ENCODE measurements at places on chromosomes 5 and 9.

GRCh38 chr9:114395334-114395617 lies 7.5 kb upstream of the AKNA start:
- no peak for DNase-seq

- no peak for DNase-seq
Measured at GRCh38 chr9:2787065-2787464, 56.8 kb downstream of the PUM3 start.

DNA sequence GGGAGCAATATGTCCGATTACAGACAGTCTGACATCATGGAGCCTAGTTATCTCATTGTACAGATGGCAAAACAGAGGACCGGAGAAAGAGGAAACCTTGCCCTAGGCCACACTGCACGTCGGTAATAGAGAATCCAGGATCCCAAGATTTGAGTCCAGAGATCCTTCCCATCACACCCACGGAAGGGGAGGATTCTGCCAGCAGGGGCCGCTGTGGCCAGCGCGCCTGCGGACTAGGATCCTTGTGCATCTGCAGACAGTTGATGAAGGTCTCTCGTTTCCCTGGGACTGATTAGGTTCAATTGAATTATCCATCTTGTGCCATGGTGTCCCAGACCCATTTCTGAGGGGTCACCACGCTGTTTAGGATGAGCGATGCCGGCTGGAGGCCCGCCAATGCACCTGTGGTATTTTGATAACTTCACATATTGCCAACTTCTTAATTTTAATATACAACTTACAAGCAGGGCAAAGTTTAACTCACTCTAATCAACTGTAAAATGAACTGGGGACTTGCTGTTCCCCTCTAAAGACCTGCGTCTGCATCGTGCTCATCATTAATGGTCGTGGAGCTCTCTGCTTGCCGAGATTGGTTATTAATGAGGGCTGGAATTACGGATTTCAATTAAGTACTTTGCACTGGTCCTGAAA lies 592.7 kb upstream of the BRINP1 start:
- DNase-seq = no peak

DNA sequence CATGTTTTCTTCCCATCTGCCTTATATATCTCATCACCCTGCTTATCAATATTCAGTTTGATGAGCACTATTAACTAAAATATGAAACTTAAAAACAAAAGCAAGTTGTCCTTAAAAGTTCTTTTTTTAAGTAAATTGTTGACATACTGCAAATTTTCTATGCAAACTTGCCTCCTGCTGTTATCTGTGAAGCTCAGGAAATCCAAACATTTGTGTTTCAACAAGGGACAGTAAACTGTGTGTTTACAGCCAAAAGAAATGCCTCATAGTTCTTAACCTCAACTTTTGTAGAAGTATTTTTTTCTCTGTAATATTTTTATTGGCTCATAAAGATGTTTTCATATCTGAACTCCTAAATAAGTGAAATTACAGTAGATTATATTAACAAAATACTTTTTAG lies 7.7 kb upstream of the TTC23L start:
- DNase-seq = no peak

DNA sequence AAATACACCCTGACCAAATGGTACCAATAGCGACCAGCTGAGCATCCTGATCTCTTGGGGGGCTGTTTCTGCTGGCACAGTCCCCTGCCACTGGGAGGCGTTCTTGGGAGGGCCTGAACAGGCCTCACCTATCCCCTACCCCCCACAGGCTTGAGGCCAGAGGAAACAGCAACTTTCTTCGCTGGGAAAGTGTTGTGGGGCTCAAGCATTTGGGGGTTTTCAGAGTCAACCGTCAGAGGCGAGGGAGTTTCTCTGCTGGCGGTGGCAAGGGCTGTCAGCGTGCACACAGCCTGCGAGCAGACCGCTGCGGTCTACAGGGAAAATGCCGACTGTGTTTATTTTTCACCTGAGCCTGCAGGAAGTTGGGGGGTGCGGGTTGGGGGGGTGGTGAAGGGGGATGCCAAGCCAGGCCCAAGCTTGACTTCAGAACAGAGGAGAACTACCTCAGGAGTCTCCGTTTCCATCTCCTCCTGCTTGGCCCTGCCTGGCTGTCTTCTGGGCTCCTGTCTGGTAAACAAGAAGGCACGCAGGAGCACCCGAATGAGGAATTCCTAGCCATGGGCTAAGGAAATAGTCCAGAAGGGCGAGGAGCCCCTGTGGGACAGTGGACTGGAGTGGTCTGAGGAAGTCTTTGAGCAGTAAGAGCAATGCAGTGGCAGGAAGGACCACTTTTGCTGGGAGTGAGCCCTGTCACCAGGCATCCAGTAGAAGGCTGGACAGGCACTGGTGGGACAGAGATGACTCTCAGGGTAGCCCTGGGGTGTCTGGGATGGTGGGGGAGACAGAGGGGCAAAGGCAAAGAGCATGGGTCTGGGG lies 18.1 kb downstream of the TCF7 start:
- DNase-seq = no peak

- DNase-seq = no peak
Measured at GRCh38 chr9:14806941-14807520, 84.5 kb upstream of the CER1 start.

GRCh38 chr5:78903861-78904260 lies 81.2 kb downstream of the ARSB start:
- DNase-seq = no peak

DNA sequence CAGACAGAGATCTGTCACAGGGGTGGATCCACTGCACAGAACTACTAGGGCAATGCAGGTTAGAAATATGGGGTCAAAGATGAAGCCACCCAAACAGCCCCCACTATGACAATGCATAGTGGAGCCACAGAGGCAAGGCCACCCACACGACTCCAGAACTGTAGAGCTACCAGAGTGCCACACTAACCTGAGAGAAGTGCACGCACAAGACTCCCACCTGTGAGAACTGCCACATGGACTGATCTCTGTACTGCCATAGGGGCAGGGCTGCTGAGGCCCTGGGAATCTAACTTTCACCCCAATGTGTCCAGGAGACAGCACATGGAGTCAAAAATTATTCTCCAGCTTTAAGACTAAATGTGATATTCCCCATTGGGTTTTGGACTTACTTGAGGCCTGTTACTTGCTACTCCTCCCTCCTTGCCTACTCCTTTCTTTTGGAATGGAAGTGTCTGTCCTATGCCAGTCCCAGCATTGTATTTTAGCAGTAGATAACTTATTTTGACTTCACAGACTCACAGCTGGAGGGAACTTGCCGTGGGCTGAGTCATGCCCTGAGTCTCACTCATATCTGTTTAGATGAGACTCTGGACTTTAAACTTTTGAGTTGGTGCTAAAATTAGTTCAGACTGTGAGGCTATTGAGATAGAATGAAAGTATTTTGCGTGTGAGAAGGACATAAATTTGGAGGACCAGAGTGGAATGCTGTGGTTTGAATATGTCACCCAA lies 853.3 kb downstream of the MAT2B start:
- DNase-seq = no peak

GRCh38 chr5:96297290-96297689 lies 135.8 kb downstream of the PCSK1 start:
- DNase-seq = no peak

All from GM18507 (cell line).